ENCODE measurements at places on chromosomes 3 and 15. TPM values are rescaled to one million over a fixed set of nuclear protein-coding genes. Genes with fewer than 3 reads are reported as not detected.

- peaks cover 28% of the 10 kb centered on the region for H3K36me3 ChIP-seq
- no peaks in the 10 kb centered on the region for H3K4me1 ChIP-seq
- no peaks in the 10 kb centered on the region for H3K27me3 ChIP-seq
- no peak for DNase-seq
- no peak overlapping the region for H3K27ac ChIP-seq
Measured at GRCh38 chr3:71490692-71491091, 92.8 kb downstream of the FOXP1 start.

SLC12A1 gene
- 0.05 TPM for total RNA-seq

DNA sequence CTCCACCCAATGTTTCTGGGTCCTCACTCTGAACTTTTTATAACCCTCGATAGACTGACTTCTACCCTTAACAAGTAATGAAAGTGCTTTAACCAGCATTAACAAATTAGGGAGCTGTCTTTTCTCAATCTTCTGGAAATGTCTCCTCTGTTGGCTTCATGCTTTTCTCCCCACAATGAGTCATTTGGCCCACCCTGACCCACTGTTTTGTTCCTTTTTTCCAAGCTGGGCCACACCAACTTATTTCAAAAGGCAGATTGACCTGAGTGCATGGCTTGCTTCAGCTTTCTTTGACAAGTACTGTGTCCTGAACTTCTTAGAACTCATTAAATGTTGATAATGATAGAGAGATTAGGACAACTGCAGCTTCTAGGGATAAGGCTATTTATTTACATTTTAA is 199.6 kb upstream of the SEMA6D start:
- no peaks in the 10 kb centered on the region for H3K36me3 ChIP-seq
- H3K4me3 ChIP-seq: no peak overlapping the region
- no peaks in the 10 kb centered on the region for H3K4me1 ChIP-seq
- no peak overlapping the region for H3K27ac ChIP-seq
- no peaks in the 10 kb centered on the region for H3K27me3 ChIP-seq

COL6A5 gene
- total RNA-seq: 0.05 TPM

GRCh38 chr3:27976933-27977332 is 254.8 kb upstream of the EOMES start:
- no peak overlapping the region for H3K27ac ChIP-seq
- no peaks in the 10 kb centered on the region for H3K27me3 ChIP-seq
- no peaks in the 10 kb centered on the region for H3K4me1 ChIP-seq
- no peaks in the 10 kb centered on the region for H3K36me3 ChIP-seq

GRCh38 chr15:40328751-40329150 is 5.3 kb downstream of the INAFM2 start:
- H3K27ac ChIP-seq: no peak overlapping the region
- no peak overlapping the region for H3K4me3 ChIP-seq
- peaks cover 79% of the 10 kb centered on the region for H3K4me1 ChIP-seq
- no peak for DNase-seq
- no peaks in the 10 kb centered on the region for H3K36me3 ChIP-seq
- H3K27me3 ChIP-seq: peaks cover 12% of the 10 kb centered on the region

RNF7 gene
- 81.4 TPM for total RNA-seq

DNA sequence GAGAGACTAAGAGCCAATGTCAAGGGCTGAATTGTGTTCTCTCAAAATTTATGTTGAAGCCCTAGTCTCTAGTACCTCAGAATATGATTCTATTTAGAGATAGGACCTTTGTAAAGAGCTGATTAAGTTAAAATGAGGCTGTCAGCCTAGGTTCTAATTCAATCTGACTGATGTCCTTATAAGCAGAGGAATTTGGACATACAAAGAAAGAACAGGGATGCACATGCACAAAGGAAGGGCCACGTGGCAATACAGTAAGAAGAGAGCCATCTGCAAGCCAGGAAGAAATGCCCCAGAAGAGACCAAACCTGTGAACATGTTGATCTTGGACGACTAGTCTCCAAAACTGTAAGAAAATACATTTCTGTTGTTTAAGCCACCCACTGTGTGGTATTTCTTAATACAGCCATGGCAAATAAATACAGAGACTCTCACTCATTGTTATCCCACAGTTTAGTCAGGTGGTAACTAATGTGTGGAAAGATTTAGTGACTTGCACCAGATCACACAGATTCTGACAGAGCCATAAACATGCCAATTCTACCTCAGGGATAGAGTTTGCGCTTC is 652.2 kb downstream of the NAALADL2 start:
- DNase-seq: no peak
- no peaks in the 10 kb centered on the region for H3K36me3 ChIP-seq
- H3K4me3 ChIP-seq: no peak overlapping the region

ZNF860 gene
- 0.24 TPM for total RNA-seq

DNA sequence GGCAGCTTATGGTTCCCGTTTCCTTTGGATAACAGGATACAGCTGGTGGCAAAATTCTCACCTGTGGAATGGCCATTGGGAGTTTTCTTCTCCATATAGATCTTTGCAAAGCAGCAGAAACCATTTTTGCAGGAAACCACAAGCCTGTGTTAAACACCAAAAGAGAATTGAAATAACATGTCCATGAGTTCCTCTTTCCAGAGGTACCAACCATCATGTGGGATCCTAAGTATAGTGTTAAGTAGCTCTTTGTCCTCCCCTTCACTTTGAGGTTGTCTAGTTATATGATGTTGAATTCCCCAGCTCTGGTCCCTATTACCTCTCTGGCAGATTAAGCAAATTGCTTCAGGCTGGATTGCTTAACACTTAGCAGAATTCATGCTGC is 94.9 kb downstream of the AKAP13 start:
- no peak overlapping the region for H3K4me3 ChIP-seq
- no peaks in the 10 kb centered on the region for H3K36me3 ChIP-seq
- H3K4me1 ChIP-seq: peaks cover 35% of the 10 kb centered on the region
- H3K27ac ChIP-seq: no peak overlapping the region

- no peak overlapping the region for H3K27ac ChIP-seq
- no peaks in the 10 kb centered on the region for H3K36me3 ChIP-seq
- no peaks in the 10 kb centered on the region for H3K27me3 ChIP-seq
- no peak overlapping the region for H3K4me3 ChIP-seq
- no peak for DNase-seq
Measured at GRCh38 chr15:70521576-70522322, 241.6 kb downstream of the UACA start.

- no peak overlapping the region for H3K27ac ChIP-seq
- H3K4me3 ChIP-seq: no peak overlapping the region
- no peaks in the 10 kb centered on the region for H3K36me3 ChIP-seq
Measured at GRCh38 chr15:27650244-27650643, 448.9 kb downstream of the OCA2 start.

- no peak overlapping the region for H3K27ac ChIP-seq
- peaks cover 19% of the 10 kb centered on the region for H3K36me3 ChIP-seq
- no peak overlapping the region for H3K4me3 ChIP-seq
- no peaks in the 10 kb centered on the region for H3K27me3 ChIP-seq
Measured at GRCh38 chr3:152402695-152403451, 134.1 kb downstream of the MBNL1 start.

- H3K4me3 ChIP-seq: no peak overlapping the region
- no peaks in the 10 kb centered on the region for H3K27me3 ChIP-seq
- no peaks in the 10 kb centered on the region for H3K4me1 ChIP-seq
Measured at GRCh38 chr3:3766140-3766539, 33.1 kb upstream of the LRRN1 start.

- H3K4me1 ChIP-seq: no peaks in the 10 kb centered on the region
- H3K36me3 ChIP-seq: no peaks in the 10 kb centered on the region
- no peaks in the 10 kb centered on the region for H3K27me3 ChIP-seq
- DNase-seq: no peak
- H3K27ac ChIP-seq: no peak overlapping the region
Measured at GRCh38 chr3:110069761-110070160, 732.4 kb upstream of the DPPA4 start.

SAMMSON gene
- total RNA-seq: under 0.01 TPM

P3H2 gene
- 5.9 TPM for total RNA-seq

DNA sequence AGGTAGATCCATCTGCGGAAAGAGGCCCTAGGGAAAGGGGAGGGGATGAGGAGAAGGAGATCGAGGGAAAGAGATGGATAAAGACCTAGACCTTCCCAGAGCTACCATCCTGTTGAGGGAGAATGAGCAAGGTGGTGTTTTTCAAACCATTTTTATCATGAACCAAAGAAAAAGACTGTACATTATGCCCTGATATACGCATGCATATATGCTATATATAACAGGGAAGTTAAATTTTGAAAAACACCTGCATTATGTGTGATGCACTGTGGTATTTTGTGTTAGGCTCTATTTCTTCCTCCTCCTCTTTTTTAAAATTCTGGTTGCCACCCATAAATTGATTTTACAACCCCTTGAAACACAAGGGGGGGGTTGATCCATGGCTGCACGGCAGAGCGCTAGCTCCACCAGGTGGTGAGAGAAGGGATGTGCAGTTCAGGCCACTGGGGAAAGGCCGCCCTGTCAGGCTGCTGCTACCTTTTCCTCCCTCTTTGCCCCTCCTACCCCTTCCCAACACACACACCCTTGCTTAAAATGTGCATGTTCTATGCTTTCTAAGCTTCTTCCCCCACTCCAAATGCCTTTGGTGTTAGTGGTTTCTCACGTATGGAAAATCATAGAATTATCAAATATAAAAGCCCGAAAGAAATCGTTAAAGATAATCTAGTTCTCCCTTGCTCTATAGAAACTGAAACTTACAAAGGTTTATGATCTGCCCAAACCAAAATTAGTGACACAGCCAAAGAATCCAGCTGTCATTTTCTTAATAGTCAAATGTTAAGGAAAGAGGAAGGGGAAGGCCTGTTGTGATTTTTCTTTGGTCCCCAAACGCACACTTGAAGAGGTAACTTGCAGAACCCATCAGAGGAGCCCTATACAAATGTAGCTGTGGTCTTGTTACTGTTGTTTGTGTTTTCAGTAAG is 262.0 kb upstream of the UMPS start:
- DNase-seq: peak; percentile 13
- H3K36me3 ChIP-seq: no peaks in the 10 kb centered on the region
- H3K4me1 ChIP-seq: no peaks in the 10 kb centered on the region
- H3K27ac ChIP-seq: no peak overlapping the region
- peaks cover 2% of the 10 kb centered on the region for H3K27me3 ChIP-seq

CD96 gene
- 80.2 TPM for total RNA-seq

GRCh38 chr3:13241621-13242363 is 168.6 kb upstream of the IQSEC1 start:
- H3K4me1 ChIP-seq: no peaks in the 10 kb centered on the region
- no peak for DNase-seq
- H3K4me3 ChIP-seq: no peak overlapping the region
- H3K27ac ChIP-seq: no peak overlapping the region
- no peaks in the 10 kb centered on the region for H3K36me3 ChIP-seq

GRCh38 chr3:71703797-71704196 is 21.4 kb downstream of the EIF4E3 start:
- H3K4me1 ChIP-seq: peaks cover 30% of the 10 kb centered on the region
- no peaks in the 10 kb centered on the region for H3K36me3 ChIP-seq
- H3K27ac ChIP-seq: no peak overlapping the region
- H3K4me3 ChIP-seq: no peak overlapping the region
- H3K27me3 ChIP-seq: no peaks in the 10 kb centered on the region
- no peak for DNase-seq

EAF2 gene
- total RNA-seq: 13.6 TPM

- H3K4me3 ChIP-seq: no peak overlapping the region
- H3K27ac ChIP-seq: no peak overlapping the region
- DNase-seq: no peak
- no peaks in the 10 kb centered on the region for H3K4me1 ChIP-seq
Measured at GRCh38 chr15:32735989-32736700, 18.3 kb downstream of the GREM1 start.

CCR8 gene
- total RNA-seq: 1.8 TPM

GRCh38 chr15:50653156-50653743 is 33.3 kb downstream of the TRPM7 start:
- H3K36me3 ChIP-seq: peaks cover 36% of the 10 kb centered on the region
- no peaks in the 10 kb centered on the region for H3K4me1 ChIP-seq
- DNase-seq: no peak
- no peak overlapping the region for H3K4me3 ChIP-seq

PEX5L gene
- total RNA-seq: 1.9 TPM

DNA sequence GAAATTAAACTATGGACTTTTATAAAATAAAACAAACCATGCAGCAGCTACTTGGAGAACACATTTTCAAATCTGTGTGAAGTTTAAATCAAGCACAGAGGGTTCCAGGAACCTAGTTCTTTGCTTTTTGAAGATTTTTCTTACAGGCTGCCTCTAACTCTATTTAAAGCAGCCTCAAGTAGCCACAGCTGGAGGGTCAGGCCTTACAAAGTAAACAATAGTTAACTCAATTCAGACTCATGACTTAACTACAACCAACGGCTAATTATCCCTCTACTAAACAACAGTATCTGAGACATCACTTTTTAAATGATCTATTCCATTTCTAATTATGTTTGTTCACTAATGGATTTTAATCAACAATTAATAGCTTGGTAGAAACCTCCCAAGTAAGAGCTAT is 9.8 kb downstream of the LRIG1 start:
- peaks cover 4% of the 10 kb centered on the region for H3K27me3 ChIP-seq
- peaks cover 53% of the 10 kb centered on the region for H3K4me1 ChIP-seq
- no peaks in the 10 kb centered on the region for H3K36me3 ChIP-seq
- DNase-seq: no peak

GRCh38 chr15:95503107-95503506 is 827.4 kb upstream of the NR2F2 start:
- no peak overlapping the region for H3K27ac ChIP-seq
- H3K4me1 ChIP-seq: no peaks in the 10 kb centered on the region
- no peak for DNase-seq
- H3K4me3 ChIP-seq: no peak overlapping the region
- no peaks in the 10 kb centered on the region for H3K36me3 ChIP-seq

DNA sequence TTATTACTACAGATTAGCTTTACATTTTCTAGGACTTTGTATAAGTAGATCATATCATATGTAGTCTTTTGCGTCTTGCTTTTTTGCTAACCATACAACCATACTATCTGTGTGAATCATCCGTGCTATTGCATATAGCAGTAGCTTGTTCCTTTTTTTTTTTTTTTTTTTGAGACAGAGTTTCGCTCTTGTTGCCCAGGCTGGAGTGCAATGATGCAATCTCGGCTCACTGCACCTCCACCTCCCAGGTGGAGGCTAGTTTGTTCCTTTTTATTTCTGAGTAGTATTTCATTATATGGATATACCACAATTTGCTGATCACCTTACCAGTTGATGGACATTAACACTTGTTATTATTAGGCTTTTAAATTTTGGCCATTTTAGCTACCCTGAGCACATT is 54.5 kb upstream of the TBL1XR1 start:
- no peaks in the 10 kb centered on the region for H3K4me1 ChIP-seq
- no peak overlapping the region for H3K27ac ChIP-seq
- no peaks in the 10 kb centered on the region for H3K36me3 ChIP-seq
- no peak overlapping the region for H3K4me3 ChIP-seq

DNA sequence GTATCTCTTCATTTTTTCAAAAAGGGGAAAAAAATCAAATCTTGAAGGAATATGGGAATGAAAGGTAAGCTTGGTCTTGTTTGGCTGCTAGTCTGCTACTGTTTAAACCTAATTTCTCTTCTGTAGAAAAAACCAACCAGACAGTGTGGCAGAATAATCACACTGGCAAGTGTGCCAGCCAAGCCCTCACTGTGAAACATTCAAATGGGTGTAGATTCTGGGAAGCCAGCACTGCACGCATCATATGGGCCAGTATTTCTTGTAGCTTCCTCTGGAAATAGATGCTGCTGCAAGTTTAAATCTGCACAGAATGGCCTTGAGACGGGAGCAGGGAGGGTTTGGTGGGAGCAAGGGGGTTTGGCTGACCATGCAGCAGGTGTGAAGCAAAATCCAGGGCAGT is 62.1 kb downstream of the POMGNT2 start:
- no peaks in the 10 kb centered on the region for H3K4me1 ChIP-seq
- H3K36me3 ChIP-seq: no peaks in the 10 kb centered on the region
- H3K27ac ChIP-seq: no peak overlapping the region
- DNase-seq: no peak
- H3K27me3 ChIP-seq: no peaks in the 10 kb centered on the region

All from thymus (tissue), 14 donors.